ENCODE measurements at places on chromosomes 5 and 9. TPM values are rescaled to one million over a fixed set of nuclear protein-coding genes. Genes with fewer than 3 reads are reported as not detected.

The RNF183 gene
- total RNA-seq, result not detected

The TNC gene
- total RNA-seq, result 11.4 TPM

The CDH10 gene
- not detected for total RNA-seq

The PCDHB16 gene
- 5.9 TPM for total RNA-seq

The CER1 gene
- 3.4 TPM for total RNA-seq

The NTRK2 gene
- total RNA-seq, result 0.08 TPM

The DNAJB5 gene
- 38.0 TPM for total RNA-seq

The GBGT1 gene
- total RNA-seq, result 9.7 TPM

The ORM2 gene
- total RNA-seq, result 0.90 TPM

The KIAA0825 gene
- 0.98 TPM for total RNA-seq

GRCh38 chr5:32031089-32031488, 143.0 kb downstream of the GOLPH3 start:
- no peaks in the 10 kb centered on the region for H3K36me3 ChIP-seq
- H3K4me1 ChIP-seq, result peaks cover 3% of the 10 kb centered on the region
- H3K27me3 ChIP-seq, result no peaks in the 10 kb centered on the region
- DNase-seq, result no peak

- H3K27ac ChIP-seq, result no peak overlapping the region
- H3K4me1 ChIP-seq, result no peaks in the 10 kb centered on the region
- no peaks in the 10 kb centered on the region for H3K27me3 ChIP-seq
- peaks cover 66% of the 10 kb centered on the region for H3K36me3 ChIP-seq
Observed at GRCh38 chr9:131467214-131467935, 35.3 kb upstream of the POMT1 start.

GRCh38 chr5:91283899-91284298, 99.2 kb downstream of the ARRDC3 start:
- H3K36me3 ChIP-seq, result no peaks in the 10 kb centered on the region
- H3K27me3 ChIP-seq, result no peaks in the 10 kb centered on the region
- DNase-seq, result no peak
- H3K27ac ChIP-seq, result no peak overlapping the region

DNA sequence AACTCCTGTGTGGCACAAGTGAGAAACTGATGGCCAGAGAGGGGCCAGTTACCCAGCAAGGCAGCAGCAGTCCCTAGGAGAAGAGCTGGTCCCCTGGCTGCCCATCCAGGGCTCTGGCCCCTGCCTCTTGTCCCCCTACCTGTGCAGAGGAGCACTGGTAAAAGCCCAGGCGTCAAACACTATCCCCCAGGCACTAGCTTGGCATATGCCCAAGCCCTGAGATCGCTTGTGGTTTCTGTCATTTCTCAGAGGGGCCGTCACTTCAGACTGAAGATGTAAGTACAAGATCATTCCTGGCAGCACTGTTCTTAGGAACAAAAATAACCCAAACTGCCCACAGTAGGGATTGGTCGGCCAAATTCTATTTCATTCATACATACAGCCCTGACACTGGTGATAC, 53.9 kb downstream of the COL15A1 start:
- no peak overlapping the region for H3K4me3 ChIP-seq
- DNase-seq, result no peak
- H3K27me3 ChIP-seq, result no peaks in the 10 kb centered on the region

DNA sequence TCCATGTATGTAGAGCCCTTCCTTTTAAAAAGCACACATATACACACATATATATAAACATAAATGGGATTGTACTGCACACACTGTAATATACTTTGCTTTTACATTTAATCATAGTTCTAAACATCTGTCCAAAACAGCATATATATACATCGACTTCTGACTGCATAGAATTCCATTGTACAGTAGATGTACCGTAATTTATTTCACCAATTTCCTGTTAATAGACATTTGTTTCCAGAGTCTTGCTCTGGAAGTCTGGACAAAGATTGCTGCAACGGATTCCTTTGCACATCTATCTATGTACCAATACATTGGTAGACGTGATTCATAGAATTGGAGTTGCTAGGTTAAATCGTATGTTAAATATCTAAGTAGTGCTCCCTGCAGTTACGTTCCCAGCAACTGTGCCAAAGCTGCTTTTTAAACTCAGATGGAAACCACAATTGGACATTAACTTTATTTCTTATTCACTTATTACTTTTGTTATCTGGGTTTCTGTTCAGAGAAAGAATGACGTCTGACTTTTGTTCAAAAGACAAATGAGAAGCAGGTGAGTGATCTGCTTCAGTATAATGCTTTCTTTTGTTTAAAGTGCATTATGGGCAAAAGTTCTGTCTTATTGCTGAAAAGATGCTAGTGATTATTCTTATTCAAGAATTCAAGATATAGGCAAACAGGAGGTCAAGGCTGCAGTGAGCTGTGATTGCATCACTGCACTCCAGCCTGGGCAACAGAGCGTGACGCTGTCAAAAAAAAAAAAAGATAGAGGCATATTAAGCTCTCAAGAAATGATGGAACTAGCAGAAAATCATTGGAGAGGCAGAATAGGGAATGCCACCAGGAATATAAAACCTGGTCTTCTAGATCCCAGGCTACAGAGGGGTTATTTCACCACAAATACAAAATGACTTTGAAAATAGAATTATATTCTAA, 138.2 kb downstream of the FGF1 start:
- no peaks in the 10 kb centered on the region for H3K36me3 ChIP-seq
- H3K27ac ChIP-seq, result no peak overlapping the region
- no peaks in the 10 kb centered on the region for H3K4me1 ChIP-seq

DNA sequence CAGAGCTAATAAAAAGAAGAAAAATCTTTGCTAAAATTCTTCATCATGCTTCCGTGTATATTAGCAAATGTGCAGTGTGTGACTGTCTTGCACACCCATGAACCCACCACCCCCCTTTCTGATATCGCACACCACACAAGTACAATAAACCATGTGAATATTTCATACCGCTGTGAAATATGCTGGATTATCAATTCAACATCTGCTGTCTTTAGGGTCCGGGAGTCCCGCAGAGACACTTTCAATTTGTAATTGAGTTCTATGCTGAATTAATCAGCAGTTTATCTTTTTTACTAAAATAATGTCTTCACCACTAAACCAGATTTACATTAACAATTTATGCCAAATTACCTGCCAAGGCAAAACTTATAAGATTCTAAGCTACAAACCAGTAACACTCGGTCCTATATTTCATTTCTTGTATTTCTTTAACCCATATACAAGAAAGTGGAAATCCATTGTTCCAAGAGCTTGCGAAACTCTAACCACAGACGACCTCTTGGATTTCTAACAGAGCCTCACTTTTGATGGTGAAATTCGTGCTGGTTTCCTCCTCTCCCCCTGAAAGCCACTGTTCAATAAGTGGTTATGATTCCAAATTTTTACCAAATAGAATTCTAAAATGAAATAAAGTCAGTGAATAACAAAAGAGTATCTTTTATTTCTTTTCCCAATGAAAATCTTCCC, 44.2 kb downstream of the PSMB7 start:
- no peak overlapping the region for H3K4me3 ChIP-seq
- no peaks in the 10 kb centered on the region for H3K36me3 ChIP-seq
- no peak overlapping the region for H3K27ac ChIP-seq
